ENCODE measurements at places on chromosomes 1 and 21.

DNA sequence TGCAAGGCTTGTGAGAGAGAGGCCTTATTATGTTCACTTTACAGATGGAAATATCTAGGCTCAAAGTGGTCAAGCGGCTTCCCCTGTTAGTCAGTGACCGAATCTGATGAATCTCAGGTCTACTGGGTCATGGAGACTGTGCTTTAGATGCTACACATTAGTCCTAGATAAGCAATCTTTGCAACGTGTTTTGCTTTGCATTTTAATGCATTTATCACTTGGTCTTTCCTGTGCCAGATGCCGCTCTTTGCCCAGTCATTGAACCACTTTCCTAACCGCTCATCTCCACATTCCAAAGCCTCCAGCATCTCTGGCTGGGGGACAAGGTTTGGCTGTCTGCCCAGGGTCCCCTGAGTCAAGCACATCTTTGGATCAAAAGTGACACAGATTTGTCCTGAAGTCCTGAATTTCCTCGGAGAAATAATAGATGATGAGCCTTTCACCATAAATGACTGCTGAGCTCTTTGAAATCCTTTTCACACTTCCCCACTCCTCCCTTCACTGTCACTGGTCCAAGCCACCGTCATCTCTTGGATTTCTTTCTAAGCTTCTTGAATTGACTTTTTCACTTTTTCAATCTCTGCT is 96.0 kb upstream of the USP24 start:
- no peak for DNase-seq

GRCh38 chr1:245730801-245731200 is 576.0 kb downstream of the KIF26B start:
- no peak for DNase-seq

- DNase-seq: no peak
These were observed 124.6 kb upstream of the ZNF648 start for GRCh38 chr1:182185842-182186756.

DNA sequence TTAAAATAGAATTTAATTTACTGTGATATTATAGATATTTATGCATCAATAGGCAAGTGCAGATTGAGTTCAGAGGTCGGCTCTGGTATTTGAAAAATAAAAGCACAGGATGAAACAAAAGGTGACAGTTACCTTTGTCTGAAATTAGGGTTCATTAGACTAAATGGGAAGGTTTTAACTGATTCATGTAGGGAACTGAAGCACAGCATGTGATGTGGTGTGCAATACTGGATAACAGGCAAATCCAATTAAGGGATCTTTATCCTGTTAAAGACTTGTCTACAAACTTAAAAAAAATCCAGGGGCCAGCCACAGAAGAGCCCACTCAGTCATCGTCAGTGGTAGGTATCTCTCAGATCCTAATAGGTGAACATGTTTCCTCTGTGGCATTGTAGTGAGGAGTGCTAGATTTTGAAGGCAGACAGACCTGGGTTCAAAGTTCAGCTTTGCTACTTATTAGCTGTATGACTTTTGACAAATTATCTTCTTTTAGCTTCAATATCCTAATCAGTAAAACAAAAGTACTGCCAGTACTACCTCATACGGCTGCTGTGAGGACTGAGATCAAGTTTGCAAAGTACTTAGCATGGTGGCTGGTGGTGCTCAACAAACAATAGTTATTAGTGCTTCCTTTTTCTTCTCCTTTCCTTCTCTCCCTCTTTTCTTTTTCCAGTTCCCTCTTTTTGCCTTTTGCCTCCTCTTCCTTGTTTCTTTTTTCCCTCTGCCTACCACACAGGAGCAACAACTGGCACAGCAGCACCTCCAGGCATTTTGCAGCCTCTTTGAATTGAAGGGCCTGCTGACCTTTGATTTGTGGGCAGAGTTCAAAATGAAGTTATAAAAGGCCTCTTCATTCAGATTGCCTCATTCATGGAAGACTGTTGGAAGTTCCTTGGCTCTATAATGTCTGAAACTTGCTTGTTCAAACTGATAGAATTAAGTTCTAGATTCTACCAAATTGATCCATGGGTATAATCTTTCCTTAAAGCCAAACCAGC is 44.9 kb upstream of the FOXD3 start:
- DNase-seq: no peak

- DNase-seq: no peak
These were observed 349.1 kb downstream of the AMY1C start for GRCh38 chr1:104098837-104099236.

DNA sequence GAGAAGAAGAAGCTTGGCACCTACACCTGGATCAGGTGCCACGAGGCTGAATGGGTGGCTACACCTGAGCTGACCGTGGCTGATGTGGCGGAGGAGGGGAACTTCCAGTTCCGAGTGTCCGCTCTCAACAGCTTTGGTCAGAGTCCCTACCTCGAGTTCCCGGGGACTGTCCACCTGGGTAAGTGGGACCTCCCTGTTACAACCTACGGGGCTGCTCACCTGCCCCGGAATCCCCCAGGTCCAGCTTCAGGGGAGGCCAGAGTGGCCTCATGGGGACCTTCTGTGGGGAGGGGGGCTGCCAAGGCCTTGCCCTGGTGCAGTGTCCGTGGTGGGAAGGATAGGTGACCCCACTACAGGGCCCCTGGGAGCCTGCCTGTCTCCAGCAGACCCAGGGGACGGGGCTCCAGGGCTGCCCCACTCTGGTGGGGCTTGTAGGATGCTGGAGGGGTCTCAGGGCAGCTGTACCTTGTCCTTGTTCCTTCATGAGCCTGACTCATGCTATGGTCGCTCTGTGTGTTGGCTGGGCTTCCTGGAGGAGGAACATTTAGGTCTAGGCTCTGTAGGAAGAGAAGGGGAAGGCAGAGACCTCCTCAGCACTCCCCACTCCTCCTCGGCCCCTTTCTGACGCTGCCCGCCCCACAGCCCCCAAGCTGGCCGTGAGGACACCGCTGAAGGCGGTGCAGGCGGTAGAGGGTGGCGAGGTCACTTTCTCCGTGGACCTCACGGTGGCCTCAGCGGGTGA is 7.2 kb downstream of the OBSCN start:
- DNase-seq: no peak

DNA sequence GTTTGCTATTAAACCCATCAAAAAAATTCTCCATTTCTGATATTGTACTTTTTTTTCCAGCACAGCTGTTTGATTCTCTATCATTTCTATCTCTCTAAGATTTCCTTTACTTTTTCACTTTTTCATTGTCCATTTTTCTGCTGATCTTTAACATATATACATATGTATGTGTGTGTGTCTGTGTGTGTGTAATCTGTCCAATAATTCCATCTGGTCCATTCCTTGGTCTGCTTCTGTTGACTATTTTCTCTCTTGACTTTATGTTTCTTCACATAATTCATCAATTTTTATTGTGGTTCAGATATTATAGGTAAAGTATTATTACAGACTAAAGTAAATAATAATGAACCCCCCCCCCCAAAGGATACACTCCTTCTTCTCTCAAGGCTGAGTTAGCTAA is 84.2 kb downstream of the RGS7 start:
- no peak for DNase-seq

- DNase-seq: no peak
These were observed 12.4 kb upstream of the SCAF4 start for GRCh38 chr21:31744182-31744800.

DNA sequence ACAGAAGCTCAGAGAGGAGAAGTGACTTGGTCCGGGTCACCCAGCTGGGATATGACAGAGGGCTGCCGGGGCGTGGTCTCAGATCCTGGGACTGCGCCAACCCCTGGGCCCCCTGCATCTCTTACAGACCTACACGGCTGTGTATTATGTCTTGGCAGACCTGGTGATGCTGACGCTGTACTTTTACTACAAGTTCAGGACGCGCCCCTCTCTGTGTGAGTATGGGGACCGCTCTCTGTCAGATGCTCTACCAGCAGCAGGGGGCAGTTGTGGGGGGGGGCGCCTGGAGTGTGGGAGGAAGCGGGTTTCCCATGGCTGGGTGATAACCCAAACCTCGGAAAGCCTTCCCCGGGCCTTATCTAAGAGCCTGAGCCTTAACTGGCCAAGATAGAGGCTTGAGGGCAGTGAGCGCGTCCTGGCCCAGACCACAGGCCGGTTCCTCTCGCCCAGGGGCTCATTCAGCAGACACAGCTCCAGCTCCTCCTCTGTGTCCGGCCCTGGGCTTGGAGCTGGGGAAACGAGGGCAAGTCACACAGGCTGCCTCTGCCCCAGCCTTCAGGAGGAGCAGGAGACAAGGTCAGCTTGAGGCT is 13.3 kb downstream of the SLC66A1 start:
- DNase-seq: no peak

Measured in activated naive CD4-positive, alpha-beta T cell treated with anti-CD3 and anti-CD28 coated beads for 36 hours (primary cell).